ENCODE measurements at places on chromosomes 2 and 18.

GRCh38 chr2:181077128-181077709 is 96.8 kb downstream of the UBE2E3 start:
- DNase-seq, result no peak

DNA sequence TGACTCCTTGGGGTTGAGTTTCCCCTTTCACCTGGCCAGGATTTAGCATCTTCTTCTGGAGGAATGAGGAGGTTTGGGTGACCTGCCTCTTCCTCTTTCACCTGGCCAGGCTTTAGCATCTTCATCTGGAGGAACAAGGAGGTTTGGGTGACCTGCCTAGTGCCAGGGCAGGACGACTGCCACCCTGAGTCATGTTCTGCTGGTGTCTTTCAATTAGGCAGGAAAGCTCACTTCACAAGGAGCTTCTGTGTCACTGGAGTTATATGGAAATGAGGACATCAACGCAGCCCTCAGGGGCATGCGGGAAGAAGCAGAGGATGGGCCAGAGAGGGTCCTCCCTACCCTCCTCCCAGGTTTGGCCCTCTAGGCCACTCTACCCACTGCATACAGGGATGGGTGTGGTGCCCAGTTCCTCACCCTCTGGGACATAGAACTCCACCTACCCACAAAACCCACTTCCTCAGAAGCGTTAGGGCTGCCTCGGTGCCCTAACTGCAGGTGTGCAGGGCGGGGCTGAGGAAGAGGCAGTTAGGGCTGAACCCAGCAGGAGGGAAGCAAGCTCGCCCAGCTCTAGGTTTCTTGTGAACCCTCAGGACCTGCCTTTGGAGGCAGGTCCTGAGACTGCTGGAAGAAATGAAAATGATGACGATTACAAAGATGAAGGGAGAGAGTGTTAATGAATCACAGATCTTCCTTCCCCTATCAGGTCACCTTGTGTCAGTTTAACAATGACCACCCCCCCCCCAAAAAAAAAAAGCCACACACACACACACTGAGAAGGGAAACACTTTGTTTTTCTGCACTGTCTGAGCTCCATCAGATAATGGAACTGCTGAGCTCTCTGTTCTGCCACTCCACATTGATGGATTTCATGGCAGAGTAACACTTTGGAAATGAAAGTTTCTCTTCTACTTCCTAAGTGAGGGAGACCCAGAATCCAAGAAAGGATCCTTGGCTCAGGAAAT is 71.0 kb downstream of the ARL4C start:
- no peak for DNase-seq

DNA sequence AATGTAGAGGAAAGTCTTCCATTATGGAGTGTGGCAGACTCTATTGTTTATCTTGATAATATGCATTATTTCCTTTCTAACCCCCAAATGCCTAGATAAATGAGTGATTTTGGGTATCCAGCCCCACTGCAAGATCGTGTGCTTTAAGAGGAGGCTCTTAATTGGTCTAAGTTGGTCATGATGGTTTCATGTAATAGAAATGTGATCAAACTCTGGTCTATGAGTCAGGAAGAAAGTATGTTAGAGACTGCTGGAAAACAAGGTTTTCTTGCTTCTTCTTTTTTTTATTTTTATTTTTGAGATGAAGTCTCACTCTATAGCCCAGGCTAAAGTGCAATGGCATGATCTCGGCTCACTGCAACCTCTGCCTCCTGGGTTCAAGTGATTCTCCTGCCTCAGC is 344.5 kb upstream of the TNP1 start:
- DNase-seq, result no peak

GRCh38 chr2:240500561-240501423 is 57.0 kb downstream of the ANKMY1 start:
- DNase-seq, result no peak

DNA sequence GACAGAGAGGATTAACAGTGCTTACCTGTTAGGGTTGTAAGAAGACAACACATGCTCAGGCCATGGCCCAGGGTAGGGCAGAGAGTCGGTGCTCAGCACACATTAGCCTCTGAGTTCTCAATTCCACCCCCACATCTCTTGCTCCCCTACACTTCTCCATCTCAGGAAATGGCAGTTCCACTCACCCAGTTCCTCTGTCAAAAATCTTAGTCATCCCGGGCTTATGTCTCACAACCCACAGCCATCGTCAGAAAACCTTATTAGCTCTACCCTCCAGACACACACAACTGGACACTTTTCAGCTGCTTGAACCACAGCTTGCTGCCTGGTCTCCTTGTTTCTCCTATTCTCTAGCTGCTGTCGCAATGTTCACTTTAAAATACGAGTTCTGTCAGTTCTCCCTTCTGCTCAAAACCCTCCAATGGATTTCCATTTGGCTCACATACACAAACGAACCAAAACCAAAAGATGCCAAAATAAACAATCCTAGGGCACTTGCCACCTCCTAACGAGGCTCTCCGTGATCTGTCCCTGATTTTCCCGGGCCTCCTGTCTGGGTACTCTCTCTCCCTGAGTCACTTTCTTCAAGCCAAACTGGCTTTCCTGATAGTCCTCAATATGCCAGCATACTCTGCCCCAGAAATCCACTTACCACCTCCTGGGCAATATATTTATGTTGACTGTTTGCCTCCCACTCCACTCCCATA is 89.7 kb downstream of the KCTD1 start:
- DNase-seq, result no peak

DNA sequence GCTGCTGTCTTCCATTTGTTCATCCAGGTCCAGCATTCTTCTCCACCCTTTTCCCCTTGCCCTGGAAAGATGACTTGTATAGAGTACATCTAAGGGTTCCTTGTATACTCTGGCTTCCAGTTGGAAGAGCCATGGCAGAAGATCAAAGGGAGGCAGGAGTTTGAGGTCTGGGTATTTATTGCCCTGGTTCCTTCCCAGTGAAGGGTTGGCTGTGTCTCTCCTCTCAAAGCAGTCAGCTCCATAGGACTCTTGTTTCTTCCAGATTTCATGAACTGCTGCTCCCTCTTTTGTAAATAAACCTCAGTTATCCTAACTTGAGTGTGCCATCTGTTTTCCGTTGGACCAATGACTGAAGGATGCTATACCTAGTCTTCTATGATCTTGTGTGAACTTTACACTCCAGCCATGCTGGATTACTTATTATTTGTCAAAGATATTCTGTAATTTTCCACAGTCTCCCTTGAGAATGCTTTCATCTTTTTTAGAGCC is 6.4 kb downstream of the BBS5 start:
- no peak for DNase-seq

DNA sequence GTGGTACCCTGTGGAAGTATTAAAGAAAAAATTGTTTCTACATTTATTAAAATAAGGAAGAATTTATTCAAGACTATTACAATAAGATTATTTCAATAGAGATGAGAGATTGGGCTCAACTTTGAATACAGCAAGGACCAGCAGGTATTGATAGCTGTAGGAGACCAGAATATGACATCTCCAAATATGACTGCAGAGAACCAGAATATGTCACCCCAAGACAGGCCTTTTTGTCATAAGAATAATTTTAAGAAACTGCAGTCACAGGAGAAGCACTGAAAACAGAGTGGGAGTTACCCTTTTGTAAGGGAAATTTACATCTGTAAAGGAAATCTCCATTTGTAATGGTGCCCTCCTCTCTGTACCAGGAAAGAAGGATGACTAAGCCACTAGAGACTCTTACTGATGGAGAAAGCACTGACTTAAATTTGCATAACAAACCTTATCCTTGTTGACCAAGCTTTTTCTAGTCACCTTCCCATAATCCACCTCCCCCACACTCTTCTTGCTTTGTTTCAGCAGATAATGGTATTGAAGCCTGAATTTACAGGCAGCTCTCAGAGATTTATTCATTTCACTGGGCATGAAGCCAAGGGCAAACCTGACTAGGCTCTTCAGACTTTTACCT is 145.1 kb upstream of the RMP24 start:
- no peak for DNase-seq

GRCh38 chr18:37392648-37393047 is 172.9 kb downstream of the CELF4 start:
- DNase-seq, result no peak

DNA sequence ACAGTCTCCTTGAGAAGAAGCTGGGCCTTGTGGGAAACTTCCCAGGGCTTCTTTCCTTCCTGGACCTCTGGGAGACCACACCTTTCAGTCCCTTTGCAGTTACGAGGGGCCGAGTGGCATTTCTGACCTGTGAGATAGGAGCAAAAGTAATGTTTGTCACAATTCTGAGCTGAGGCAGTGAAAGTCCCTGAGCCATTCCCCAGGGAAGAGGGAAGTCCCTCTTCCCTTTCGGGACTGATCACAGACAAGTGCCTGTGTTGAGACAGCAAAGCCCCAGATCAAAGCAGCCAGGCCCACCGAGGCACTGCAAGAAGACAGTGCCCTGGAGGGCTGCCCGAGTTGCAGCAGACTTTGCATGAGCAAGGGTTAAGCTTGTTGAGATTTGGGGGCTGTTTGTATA is 41.9 kb downstream of the RHOB start:
- DNase-seq, result no peak

- DNase-seq, result no peak
These were observed 10.6 kb downstream of the PLCD4 start for GRCh38 chr2:218618102-218618860.

DNA sequence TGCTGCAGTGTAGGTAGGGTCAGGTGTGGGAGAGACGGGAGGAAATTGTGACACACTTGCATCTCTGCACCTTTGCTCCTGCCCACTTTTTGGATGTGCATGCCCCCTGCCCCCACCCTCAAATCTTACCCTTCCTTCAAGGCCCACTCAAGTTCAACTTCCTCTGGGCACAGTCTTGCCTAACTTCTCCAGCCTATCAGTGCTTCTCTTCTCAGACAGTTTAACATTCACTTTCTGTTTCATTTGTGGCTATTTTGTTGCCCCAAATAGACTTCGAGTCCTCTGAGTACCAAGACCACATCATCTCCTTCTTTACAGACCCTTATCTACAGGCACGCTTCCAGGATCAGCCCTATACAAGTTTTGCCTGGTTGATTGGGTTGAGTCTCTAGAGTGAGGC is 2.7 kb downstream of the ST8SIA5 start:
- no peak for DNase-seq

DNA sequence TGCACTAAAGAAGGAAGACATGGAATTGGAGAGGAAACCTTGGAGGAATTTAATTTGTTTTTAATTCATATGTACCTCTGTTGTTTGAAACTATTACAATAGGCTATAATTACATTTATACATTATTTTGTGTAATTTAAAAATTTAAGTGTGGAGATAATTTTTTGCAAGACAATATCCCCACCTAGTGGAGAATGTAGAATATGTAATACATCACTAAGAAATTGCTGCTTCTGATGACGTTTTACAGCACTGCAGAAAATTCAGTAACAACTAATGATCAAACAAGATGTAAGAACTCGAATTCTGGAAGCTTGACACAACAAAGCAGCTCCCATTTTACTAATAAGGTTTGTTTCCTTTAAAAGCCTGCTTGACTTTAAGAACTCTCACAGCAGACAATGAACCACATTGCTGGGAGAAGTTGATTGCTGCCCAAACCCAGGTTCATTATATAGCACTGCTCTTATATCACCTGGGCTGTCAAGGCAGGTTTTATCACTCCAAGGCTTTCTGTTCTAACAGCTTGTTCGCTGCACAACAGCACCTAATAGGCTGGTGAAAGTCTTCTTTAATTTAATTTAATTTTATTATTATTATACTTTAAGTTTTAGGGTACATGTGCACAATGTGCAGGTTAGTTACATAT is 53.4 kb downstream of the THADA start:
- DNase-seq, result no peak

- no peak for DNase-seq
These were observed 479 bp downstream of the SCN9A start for GRCh38 chr2:166375195-166375735.

DNA sequence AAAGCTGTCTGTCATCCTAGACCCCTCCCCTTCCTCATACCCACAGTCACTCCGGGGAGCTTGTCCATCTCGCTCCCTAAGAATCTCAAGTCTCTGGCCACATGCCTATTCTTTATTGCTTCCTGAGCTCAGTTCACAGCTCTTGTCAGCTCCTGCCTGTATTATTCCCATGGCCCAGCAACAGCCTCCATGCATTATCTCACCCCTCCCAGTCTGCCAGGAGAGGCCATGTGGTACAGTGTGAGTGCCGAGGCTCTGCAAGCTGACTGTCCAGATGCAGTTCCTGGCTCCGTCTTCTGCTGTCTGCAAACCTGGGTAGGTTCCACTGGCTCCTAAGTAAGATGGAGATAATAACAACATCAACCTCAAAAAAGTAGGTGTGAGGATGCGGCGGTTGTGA is 79.7 kb downstream of the MRPS9 start:
- no peak for DNase-seq

DNA sequence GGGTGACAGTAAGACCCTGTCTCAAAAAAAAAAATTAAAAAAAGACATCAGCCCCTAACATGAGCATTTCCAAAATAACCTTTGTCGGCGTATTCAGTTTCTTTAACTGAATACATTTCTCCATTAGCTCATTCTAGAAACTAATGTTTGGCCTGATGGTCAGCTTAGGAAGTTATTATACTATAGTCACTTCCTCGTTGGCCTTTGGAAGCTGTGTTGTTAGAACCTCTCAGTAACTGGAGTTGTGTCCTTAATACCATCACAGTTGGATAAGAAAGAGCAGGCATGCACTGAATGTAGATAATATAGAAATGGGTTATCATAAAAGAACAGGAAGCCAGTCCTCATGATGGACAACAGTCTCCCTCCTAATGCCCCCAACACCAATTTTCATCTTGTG is 112.8 kb downstream of the ANTXR1 start:
- no peak for DNase-seq

DNA sequence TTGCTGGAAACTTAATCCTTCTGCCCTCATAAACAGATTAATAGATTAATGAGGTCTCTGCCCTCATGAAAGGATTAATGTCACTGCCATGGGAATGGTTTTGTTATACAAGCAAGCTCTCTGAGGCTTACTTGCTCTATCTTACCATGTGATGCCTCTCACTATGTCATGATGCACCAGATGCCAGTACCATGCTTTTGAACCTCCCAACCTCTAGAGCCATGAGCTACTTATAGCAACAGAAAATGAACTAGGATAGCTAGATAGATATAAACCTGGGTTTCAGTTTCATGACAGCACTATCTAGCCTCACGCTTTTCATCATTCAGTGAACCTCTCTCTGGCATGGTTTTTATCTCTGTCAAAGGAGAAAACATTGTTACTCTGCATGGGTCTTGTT is 371.6 kb upstream of the LRP1B start:
- no peak for DNase-seq

DNA sequence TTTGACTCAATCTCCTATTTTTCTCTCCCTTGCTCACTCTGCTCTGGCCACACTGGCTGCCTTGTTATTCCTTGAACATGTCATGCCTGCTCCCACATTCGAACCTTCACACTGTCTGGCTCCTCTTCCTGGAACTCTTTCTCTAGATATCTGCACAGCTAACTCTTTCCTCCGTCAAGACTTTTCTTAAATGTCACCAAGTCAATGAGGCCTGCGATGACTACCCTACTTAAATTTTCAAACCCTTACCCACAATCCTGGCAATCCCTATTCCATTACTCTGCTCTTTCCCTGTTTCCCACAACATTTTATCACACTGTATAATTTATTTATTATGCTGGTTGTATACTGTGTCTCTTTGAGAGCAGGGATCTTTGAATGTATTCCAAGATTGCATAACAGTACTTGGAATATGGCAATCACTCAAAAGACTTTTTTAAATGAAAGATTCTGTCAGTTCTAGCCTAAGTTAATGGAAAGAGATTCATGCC is 206.2 kb downstream of the SRBD1 start:
- no peak for DNase-seq
